NCI-H1417 treated with DMSO at 0.1 percent for 48 hours (cell line): ENCODE measurements at places on chromosomes 16 and 17.

GRCh38 chr16:66324815-66325515, 41.5 kb upstream of the CDH5 start:
- DNase-seq, result no peak

DNA sequence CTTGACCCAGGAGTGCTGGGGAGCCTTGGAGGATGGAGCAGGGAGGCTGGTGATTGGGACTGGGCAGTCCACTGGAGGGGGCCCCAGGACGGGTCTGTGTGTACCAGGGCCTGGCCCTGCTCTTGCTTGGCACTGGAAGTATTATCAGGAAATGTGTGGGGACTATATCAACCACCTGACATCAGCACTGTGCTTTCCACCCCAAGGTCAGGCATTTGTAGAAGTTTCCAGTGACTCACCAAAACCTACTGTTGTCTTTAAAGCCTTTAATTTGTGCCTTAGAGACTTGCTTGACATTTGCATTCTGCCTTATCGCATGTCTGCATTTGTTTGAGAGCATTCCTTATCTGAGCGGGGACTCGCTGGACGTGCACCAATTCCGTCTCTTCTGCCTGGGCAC, 323.1 kb downstream of the FOXL1 start:
- no peak for DNase-seq

DNA sequence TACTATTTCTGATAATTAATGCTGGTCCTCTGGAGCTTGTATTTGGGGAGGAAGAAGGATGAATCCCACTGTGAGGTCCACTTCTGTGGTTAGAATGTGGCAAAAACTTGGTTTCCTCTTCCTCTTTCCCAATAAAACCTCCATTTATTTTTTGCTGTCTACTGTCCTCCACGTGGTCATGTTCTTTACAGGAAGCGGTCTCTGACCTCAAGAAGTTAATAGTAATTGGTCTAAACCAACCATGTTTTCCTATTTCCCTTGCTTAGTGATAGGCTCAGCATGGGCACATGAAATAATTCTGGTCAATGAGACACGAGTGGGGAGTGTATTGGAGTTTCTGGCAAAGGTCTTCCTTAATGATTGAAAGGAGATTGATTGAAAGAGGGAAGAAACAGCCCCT, 33.9 kb downstream of the CHP2 start:
- DNase-seq, result no peak

DNA sequence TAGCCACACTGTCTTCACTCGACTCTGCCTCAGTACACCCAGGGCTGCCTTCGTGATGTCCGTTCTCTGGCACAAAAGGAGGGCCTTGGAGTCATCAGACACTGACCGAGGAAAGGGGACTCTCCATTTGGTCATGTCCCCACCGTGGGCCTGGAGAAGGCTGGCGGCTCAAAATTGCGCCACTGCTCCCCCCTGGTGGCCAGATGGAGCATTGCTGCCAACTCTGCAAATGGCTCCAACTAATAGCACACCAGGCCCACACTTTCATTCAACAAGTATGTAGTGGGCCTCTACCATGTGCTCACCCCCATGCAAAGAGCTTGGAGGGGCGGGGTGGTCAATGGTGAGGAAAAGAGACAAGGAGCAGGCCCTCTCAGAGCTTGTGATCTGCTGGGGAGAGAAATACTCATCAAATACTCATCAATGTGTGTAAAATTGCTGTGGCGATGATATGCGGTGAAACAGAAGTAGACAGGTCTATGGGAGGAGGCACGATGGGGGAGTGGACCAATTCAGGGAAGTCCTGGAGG, 5.2 kb upstream of the GRIN2C start:
- no peak for DNase-seq

GRCh38 chr17:13158494-13159240, 140.8 kb upstream of the ELAC2 start:
- no peak for DNase-seq

- no peak for DNase-seq
These were observed 17.6 kb downstream of the CLUAP1 start for GRCh38 chr16:3518292-3518985.

GRCh38 chr16:87648236-87648635, 45.9 kb downstream of the JPH3 start:
- DNase-seq, result no peak

DNA sequence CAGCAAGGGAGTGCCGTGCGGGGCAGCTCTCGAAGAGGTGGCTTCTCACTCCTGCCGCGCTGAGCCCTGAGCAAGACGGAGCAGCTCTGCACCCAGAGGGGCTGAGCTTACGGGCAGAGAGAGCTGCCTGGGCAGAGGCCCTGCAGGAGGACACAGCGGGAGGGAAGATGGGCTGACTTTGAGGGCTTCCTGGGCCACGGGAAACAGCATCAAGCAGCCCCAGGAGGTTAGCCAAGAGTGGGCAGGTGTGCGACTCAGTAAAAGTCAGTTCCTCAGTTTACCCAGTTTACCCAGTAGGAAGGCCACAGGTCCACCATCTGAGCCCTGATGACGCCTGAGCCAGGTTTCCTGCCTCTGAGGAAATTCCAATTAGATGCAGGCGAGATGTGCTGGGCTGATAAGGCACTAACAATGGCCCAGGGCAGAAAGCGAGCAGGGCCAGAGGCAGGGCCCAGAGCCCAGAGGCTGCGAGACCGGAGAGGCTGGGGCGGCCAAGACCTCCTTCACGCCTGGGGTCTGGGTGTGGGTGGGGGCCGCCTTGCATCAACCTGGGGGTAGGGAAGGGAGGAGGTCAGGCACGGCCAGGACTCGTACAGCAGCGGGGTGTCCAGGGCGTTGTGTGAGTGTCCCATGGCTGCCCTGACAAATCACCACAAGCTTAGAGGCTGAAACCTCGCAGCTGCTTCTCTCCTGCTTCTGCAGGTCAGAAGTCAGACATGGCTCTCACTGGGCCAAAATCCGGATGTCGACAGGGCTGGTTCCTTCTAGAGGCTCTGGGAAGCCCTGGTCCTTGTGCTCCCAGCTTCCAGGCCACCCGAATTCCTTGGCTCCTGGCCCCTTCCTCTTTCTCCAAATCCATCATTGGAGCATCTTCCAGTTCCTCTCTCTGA, 32.0 kb upstream of the CIBAR2 start:
- no peak for DNase-seq

DNA sequence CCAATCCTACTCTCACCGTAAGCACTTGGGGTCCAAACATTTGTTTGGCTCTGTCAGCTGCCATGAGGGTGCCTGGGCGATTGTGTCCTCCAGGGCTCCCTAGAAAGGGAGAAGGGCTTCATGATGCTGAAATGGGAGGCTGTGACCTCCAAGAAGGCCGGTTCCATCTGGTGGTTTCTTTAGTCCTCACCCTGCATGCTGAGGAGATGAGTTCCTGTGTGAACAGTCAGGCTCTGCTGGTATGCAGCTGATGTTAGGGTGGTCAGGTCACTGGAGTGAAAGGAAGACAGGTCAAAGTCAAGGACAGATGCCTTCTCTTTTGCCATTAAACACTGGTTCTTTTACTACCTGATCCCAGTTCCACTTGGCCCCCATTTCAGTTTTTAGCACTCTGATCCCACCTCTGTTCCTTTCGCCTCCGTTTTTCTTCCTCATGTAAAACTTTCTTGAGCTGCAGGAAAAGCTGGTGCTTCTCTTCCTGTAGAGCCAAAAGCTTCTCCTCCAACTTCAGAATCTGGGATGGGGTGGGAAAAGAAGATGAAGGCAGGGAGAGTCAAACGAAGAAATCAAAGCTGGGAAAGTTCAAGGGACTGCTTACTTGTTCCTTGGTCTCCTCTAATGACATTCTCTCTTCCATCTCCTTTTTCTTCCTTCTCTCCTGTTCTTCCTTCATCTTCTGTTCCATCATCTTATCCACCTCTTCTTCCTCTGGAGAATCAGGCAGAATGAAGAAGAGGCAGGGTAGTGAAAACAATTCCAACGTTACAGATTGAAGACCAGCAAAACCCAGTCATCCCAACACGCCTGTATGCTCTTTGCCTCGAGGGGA, 1.1 kb downstream of the GPS2 start:
- DNase-seq, result no peak

- no peak for DNase-seq
These were observed 182.0 kb upstream of the IRX5 start for GRCh38 chr16:54748611-54749190.
